ENCODE measurements at places on chromosomes 2 and 18. TPM values are rescaled to one million over a fixed set of nuclear protein-coding genes. Genes with fewer than 3 reads are reported as not detected.

Gene PTPN18
- 35.4 TPM for total RNA-seq

Gene SPIRE1
- total RNA-seq: 4.4 TPM

Gene AQP12A
- not detected for total RNA-seq

GRCh38 chr2:225998116-225998515 is 598.6 kb downstream of the NYAP2 start:
- H3K27ac ChIP-seq: no peak overlapping the region
- no peak for DNase-seq
- no peaks in the 10 kb centered on the region for H3K4me1 ChIP-seq
- H3K27me3 ChIP-seq: peaks cover 4% of the 10 kb centered on the region
- no peaks in the 10 kb centered on the region for H3K36me3 ChIP-seq

DNA sequence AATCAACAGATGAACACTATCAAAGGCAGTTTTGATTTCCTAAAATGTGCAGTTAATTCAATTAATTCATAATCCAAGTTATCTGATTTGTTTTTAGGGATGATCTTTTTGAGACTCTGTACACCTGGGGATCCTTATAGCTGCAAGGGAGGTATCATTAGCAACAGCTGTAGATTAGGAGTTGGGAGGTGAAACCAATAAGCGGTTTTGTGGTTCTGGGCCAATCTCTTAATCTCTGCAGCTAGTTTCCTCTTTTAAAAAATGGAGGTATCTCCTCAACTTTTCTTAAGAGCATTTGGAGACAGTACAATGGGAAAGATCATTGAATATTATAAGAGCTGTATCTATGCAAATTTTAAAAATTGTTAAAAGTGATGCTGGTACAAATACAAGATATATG is 126.0 kb downstream of the MC4R start:
- DNase-seq: no peak
- no peaks in the 10 kb centered on the region for H3K36me3 ChIP-seq
- H3K4me1 ChIP-seq: no peaks in the 10 kb centered on the region
- H3K27me3 ChIP-seq: no peaks in the 10 kb centered on the region
- no peak overlapping the region for H3K27ac ChIP-seq
- H3K4me3 ChIP-seq: no peak overlapping the region

DNA sequence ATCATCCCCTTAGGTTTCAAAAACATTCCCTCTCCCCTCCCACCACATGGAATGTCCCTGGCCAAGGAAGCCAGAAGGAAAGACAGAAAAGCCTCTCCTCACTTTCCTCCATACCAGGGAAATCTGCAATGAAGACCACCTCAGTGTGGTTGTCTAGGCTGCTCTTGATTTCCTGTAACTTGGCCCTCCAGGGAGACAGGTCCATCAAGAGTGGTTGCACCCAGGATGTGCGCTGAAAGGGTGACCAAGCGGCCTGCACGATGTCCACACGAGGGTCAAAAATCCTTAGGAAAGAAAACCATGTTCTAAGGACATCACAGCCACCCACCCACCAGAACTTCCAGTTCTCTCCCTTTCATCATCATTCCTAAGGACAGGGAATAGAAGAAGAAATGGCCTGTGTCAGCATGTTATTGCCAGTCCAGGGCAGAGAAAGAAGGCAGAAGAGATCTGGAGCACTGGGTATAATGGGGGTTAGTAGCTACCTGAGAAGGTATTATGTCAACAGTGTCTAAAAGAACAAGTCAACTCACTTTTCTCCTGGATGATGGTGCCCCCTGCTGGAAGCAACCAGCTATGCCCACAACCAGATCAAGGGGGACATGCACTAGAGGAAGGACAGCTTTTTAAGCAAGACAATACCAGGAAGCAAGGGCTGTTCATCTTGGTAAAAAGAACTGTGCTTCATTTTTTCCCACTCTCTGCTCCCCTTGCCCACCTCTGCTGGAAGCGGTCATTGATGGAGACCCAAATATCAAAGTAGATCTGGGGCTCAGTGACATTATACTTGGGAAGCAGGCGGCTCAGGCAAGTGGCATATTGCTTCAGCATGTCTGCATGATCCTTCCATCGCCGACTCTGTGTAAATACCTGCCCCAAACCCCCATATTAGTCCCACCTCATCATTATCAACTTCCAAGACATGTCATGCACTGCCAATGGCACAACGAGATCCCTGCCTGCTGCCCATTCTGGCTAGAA is 9.3 kb downstream of the GGCX start:
- H3K27me3 ChIP-seq: no peaks in the 10 kb centered on the region
- no peak overlapping the region for H3K27ac ChIP-seq
- H3K36me3 ChIP-seq: peaks cover 13% of the 10 kb centered on the region

- H3K27ac ChIP-seq: no peak overlapping the region
- no peaks in the 10 kb centered on the region for H3K36me3 ChIP-seq
- H3K4me1 ChIP-seq: no peaks in the 10 kb centered on the region
- no peak for DNase-seq
- H3K4me3 ChIP-seq: no peak overlapping the region
These were observed 1640.1 kb upstream of the CELF4 start for GRCh38 chr18:39205565-39206195.

DNA sequence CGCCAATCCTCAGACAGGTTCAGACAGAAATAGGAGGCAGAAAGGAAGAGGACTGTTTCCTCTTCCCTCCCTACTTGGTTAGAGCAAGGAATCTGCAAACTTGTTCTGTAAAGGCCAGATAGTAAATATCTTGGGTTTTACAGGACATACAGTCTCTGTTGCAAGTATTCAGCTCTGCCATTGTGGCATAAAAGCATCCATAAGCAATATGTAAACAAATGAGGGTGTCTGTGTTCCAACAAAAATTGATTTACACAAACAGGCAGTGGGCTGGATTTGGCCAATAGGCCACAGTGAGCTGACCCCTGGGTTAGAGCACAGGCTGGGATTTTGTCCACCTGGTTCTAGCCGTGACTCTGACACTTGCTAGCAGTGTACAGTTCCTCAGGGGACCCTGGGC is 89.4 kb downstream of the NRP2 start:
- H3K4me3 ChIP-seq: no peak overlapping the region
- no peak overlapping the region for H3K27ac ChIP-seq
- H3K4me1 ChIP-seq: peaks cover 4% of the 10 kb centered on the region
- H3K36me3 ChIP-seq: no peaks in the 10 kb centered on the region

- no peaks in the 10 kb centered on the region for H3K36me3 ChIP-seq
- no peak for DNase-seq
- H3K27me3 ChIP-seq: peaks cover 1% of the 10 kb centered on the region
- no peak overlapping the region for H3K27ac ChIP-seq
- no peaks in the 10 kb centered on the region for H3K4me1 ChIP-seq
- no peak overlapping the region for H3K4me3 ChIP-seq
These were observed 27.2 kb upstream of the BBS5 start for GRCh38 chr2:169452080-169452479.

GRCh38 chr18:25111377-25112288 is 240.3 kb downstream of the ZNF521 start:
- no peaks in the 10 kb centered on the region for H3K27me3 ChIP-seq
- no peak overlapping the region for H3K27ac ChIP-seq

- H3K4me1 ChIP-seq: no peaks in the 10 kb centered on the region
- H3K4me3 ChIP-seq: no peak overlapping the region
- H3K27ac ChIP-seq: no peak overlapping the region
- peaks cover 15% of the 10 kb centered on the region for H3K36me3 ChIP-seq
These were observed 20.2 kb upstream of the DLX1 start for GRCh38 chr2:172065111-172065510.

GRCh38 chr2:227816507-227817294 is 3.1 kb downstream of the CCL20 start:
- H3K27ac ChIP-seq: no peak overlapping the region
- peaks cover 9% of the 10 kb centered on the region for H3K27me3 ChIP-seq
- no peak for DNase-seq
- no peak overlapping the region for H3K4me3 ChIP-seq

DNA sequence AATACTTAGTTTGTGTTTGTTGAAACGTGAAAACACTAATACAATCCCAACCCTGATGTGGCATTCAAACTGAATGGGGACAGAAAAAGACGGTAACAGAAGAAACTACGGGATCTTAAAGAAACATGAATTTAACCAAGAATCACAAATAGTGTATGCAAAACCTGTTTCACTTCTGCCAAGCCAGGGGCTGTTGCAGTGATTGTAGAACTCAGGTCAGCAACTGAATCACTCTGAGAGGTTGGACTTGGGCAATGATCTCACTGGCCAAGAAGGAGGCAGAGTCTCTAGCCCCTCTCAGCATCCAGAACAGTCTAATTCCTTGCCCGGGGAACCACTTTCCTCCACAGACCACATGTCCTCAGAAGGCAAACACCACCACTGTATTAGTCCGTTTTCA is 54.9 kb upstream of the CRIM1 start:
- peaks cover 2% of the 10 kb centered on the region for H3K4me1 ChIP-seq
- no peak overlapping the region for H3K4me3 ChIP-seq

DNA sequence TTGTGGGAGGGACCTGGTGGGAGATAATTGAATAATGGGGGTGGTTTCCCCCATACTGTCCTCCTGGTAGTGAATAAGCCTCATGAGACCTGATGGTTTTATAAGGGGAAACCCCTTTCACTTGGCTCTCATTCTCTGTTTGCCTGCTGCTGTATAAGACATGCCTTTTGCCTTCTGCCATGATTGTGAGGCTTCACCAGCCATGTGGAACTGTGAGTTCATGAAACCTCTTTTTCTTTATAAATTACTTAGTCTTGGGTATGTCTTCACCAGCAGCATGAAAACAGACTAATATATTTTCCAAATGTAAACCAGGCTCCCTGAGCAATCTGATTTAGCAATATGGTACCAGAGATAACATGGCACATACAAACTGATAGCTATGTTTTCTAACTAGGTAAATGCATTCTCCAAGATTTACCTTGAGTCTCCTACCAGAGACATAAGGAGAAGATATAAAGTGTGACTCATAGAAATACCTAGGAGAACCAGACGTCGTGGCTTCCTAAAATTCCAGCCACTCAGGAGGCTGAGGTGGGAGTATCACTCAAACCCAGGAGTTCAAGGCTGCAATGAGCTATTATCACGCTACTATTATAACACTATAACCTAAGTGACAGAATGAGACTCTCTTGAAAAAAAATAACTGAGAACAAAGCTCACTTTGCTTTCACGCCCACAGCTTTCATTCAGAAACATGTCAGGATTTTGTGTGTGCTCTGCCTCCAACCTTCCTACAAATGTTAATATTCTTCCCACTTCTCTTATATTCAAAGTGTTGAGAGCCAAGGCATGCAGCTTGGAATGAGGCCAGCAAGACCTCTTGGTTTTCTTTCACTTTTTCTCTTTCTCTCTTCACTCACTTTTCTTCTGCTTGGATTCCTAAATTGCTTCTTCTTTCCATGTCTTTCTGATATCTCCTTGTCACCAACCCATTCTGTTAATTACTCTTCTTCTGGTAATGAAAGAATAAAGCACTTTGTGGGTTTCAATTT is 263.9 kb upstream of the UBE2E3 start:
- H3K4me1 ChIP-seq: no peaks in the 10 kb centered on the region
- no peaks in the 10 kb centered on the region for H3K36me3 ChIP-seq
- H3K4me3 ChIP-seq: no peak overlapping the region
- no peak for DNase-seq
- H3K27me3 ChIP-seq: peaks cover 2% of the 10 kb centered on the region
- no peak overlapping the region for H3K27ac ChIP-seq

GRCh38 chr2:457262-457661 is 169.4 kb upstream of the ALKAL2 start:
- H3K36me3 ChIP-seq: no peaks in the 10 kb centered on the region
- no peak overlapping the region for H3K4me3 ChIP-seq
- H3K27ac ChIP-seq: no peak overlapping the region
- peak; percentile 16 for DNase-seq
- peaks cover 26% of the 10 kb centered on the region for H3K27me3 ChIP-seq
- peaks cover 64% of the 10 kb centered on the region for H3K4me1 ChIP-seq

DNA sequence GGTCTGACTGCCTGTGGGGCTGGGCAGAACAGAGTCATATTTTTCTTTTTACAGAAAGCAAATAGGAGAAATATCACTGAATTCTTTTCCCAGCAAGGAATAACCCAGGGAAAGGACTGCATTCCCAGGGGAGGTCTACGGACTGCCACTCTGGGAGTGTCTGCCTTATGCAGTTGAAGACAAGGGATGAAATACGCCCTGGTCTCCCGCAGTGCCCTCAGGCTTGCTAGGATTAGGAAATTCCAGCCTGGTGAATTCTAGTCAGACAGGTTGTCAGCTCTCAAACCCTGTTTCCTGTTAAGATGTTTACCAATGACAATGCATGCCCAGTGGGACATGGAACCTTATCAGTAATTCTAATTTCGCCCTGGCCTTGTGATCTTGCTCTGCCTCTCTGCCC is 30.3 kb upstream of the PDK1 start:
- H3K27ac ChIP-seq: no peak overlapping the region
- no peak overlapping the region for H3K4me3 ChIP-seq
- peaks cover 34% of the 10 kb centered on the region for H3K36me3 ChIP-seq
- no peak for DNase-seq
- no peaks in the 10 kb centered on the region for H3K27me3 ChIP-seq
- no peaks in the 10 kb centered on the region for H3K4me1 ChIP-seq

GRCh38 chr2:191757208-191757607 is 79.3 kb downstream of the NABP1 start:
- H3K4me1 ChIP-seq: peaks cover 5% of the 10 kb centered on the region
- H3K36me3 ChIP-seq: no peaks in the 10 kb centered on the region
- H3K27ac ChIP-seq: no peak overlapping the region
- peaks cover 12% of the 10 kb centered on the region for H3K27me3 ChIP-seq
- no peak overlapping the region for H3K4me3 ChIP-seq
- no peak for DNase-seq

GRCh38 chr2:120722568-120723421 is 12.9 kb upstream of the GLI2 start:
- DNase-seq: no peak
- H3K4me3 ChIP-seq: no peak overlapping the region
- no peak overlapping the region for H3K27ac ChIP-seq
- H3K27me3 ChIP-seq: no peaks in the 10 kb centered on the region
- no peaks in the 10 kb centered on the region for H3K36me3 ChIP-seq

DNA sequence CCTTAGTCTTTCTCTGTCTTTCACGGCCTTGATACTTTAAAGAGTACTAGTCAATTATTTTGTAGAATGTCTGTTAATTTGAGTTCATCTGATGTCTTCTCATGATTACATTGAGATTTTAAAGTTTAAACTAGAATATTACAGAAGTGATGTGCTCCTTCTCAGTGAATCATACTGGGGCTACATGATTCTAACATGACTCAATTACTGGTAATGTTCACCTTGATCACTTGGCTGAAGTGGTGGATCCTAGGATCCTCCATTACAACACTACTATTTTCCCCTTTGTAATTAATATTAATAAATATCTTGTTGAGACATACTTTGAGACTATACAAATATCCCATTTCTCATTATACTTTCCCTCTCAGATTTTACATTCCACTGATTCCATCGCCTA is 148.5 kb downstream of the CAMKMT start:
- H3K27ac ChIP-seq: no peak overlapping the region
- H3K4me1 ChIP-seq: peaks cover 4% of the 10 kb centered on the region
- DNase-seq: no peak
- H3K4me3 ChIP-seq: no peak overlapping the region

DNA sequence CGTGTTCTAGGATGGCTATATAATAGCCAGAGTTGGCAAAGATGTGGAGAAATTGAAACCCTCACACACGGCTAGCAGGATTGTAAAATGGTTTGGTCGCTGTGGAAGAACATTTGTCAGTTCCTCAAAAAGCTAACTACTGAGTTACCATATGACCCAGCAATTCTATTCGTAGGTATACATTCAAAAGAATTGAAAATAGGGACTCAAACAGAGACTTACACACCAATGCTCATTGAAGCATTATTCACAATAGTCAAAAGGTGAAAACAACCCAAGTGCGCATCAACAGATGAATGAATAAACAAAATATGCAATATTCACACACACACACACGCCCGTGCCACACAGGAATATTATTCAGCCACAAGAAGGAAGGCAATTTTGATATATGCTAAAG is 98.7 kb downstream of the PLA2R1 start:
- no peak overlapping the region for H3K4me3 ChIP-seq
- H3K4me1 ChIP-seq: peaks cover 17% of the 10 kb centered on the region
- no peak overlapping the region for H3K27ac ChIP-seq
- DNase-seq: no peak
- H3K36me3 ChIP-seq: no peaks in the 10 kb centered on the region
- H3K27me3 ChIP-seq: peaks cover 3% of the 10 kb centered on the region
